ENCODE measurements at places on chromosomes 5 and 9. TPM values are rescaled to one million over a fixed set of nuclear protein-coding genes. Genes with fewer than 3 reads are reported as not detected.

- no peak overlapping the region for H3K27ac ChIP-seq
- H3K27me3 ChIP-seq, result no peaks in the 10 kb centered on the region
- no peaks in the 10 kb centered on the region for H3K36me3 ChIP-seq
- H3K4me1 ChIP-seq, result no peaks in the 10 kb centered on the region
- H3K4me3 ChIP-seq, result no peak overlapping the region
- DNase-seq, result no peak
Observed at GRCh38 chr9:1580215-1580614, 434.9 kb upstream of the SMARCA2 start.

DNA sequence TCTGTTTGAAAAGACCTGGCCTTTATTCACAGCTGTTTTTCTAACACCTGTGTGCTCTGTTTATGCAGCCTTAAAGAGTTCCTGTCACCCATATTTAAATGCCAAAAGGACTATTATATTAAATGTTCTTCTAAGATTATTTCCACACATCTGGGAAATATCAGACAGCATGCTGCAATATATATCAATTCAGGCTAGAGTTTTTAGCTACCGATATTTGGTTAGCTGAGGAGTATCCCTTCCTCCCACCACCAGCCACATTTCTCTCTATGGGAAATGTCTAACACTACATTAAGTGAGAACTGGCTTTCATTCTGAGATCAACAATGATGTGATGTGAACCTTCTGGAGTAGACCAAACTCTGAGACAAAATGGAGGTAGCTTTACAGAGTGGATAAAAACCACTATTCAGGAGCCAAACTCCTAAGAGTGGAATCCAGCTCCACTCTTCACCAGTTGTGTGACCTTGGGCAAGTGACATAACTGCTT lies 509.2 kb downstream of the ZNF608 start:
- H3K4me3 ChIP-seq, result no peak overlapping the region
- no peaks in the 10 kb centered on the region for H3K4me1 ChIP-seq

Gene PTGES
- total RNA-seq, result 2.9 TPM

Gene SLIT3
- 34.8 TPM for total RNA-seq

Gene PCA3
- not detected for total RNA-seq

GRCh38 chr9:123358181-123358905 lies 2.3 kb downstream of the CRB2 start:
- DNase-seq, result no peak
- H3K27ac ChIP-seq, result no peak overlapping the region
- no peak overlapping the region for H3K4me3 ChIP-seq

Gene NMUR2
- 0.37 TPM for total RNA-seq

Gene GLRA1
- not detected for total RNA-seq

Gene IFNE
- not detected for total RNA-seq

GRCh38 chr5:59759600-59760351 lies 133.8 kb downstream of the PDE4D start:
- H3K27ac ChIP-seq, result no peak overlapping the region
- no peak for DNase-seq
- H3K27me3 ChIP-seq, result no peaks in the 10 kb centered on the region
- no peaks in the 10 kb centered on the region for H3K36me3 ChIP-seq

- no peaks in the 10 kb centered on the region for H3K27me3 ChIP-seq
- no peak overlapping the region for H3K27ac ChIP-seq
- H3K4me3 ChIP-seq, result no peak overlapping the region
- no peaks in the 10 kb centered on the region for H3K36me3 ChIP-seq
Observed at GRCh38 chr9:34759432-34760134, 49.6 kb upstream of the CCL21 start.
